ENCODE measurements at places on chromosomes 16 and 17. TPM values are rescaled to one million over a fixed set of nuclear protein-coding genes. Genes with fewer than 3 reads are reported as not detected.
A peak's percentile ranks its signal among the peaks of the same experiment; 100 is the strongest.

- no peak for DNase-seq
Measured at GRCh38 chr17:17772231-17772630, 64.6 kb downstream of the SREBF1 start.

DNA sequence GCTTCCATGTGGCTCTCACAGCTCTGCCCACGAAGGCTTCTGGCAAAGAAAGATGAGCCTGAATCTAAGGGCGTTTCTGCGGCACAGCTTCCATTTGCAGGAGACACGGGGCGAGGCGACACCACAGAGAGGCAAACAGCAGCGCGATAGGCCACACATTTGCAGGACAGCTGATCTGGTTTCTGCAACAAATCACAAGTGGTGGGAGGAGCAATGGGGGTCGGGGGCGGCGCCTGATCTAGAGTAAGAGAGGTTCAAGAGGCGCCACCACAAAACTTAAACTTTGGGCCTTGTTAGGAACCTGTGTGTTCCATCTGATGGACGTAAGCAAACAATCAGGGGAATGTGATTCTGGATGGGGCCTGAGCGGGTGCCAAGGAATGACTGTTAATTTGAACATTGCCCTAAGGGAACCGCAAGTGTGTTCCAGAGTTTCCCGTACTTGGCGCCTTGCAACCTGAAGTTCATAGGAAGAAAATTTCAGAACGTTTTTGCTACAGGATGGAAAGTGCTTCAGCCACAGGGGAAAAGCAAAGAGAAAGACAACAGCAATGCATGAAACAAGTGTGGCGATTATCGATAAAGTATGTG lies 18.9 kb upstream of the ENPP7 start:
- no peak for DNase-seq

DNA sequence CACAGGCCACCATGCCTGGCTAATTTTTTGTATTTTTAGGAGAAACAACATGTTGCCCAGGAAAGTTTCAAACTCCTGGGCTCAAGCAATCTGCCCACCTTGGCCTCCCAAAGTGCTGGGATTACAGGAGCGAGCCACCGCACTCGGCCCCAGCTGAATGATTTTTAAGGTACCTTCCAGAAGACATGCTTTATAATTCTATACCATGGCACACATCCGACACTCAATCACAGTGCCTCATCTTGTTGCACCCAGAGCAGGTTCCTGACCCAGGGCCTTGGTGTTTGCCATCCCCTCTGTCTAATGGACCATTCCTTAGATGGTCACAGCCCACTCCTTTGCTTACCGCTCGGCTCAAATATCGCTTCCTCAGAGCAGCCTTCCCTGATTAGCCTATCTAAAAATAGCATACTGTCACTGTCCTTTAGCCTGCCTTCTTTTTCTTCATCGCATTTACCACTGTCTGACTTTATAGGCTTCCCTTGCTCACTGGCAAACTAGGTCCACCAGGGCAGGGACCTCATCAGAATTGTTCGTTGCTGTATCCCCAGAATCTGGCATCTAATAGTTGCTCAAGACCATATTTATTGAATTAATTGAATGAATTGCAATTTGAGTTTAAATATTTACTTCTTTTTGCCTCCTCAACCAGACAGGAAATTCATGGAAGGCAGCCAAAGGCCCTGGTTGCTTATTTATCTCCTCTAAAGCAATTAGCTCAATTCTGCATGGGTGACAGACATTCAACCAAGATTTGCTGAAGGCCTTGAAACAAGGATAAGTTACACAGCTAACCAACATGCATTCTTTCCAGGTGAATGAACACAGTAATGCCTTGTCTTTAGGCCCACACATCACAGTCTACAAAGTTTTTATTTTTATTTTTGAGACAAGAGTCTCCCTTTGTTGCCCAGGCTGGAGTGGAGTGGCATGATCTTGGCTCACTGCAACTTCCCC lies 6.3 kb upstream of the TENT4B start:
- DNase-seq, result no peak

DNA sequence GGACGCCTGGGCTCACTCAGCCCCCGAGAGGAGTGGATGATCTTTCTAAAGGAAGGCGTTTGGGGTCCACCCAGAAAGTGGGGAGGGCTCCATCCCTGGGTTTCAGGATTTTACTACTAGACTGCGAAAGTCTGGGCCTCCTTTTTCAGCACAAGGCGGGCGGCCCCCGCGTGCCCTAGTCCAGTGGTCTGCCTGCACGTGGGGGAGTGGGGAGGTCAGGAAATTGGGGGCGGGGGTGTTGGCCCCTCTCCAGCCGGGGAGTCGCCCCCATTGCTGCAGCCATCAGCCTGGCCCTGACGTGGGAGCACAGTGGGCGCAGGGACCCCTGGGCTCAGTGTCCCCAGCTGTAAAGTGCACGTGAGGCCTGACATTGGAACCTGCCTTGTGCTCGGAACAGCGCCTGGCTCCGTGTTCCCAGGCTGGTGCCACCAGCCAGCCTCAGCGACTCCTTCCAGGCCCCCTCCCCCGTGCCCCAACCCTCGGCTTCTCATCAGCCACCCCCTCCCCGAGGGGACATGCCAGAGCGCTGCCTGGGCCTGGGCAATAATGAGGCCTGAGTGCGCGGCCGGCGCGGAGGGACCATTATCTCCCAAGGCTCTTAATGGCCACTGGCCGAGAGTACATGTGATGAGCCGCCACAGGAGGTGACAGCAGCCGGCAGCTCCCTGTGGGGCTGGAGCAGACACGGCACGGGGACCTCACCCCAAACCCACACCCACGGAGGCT lies 2.4 kb upstream of the C1QTNF8 start:
- DNase-seq, result no peak

DNA sequence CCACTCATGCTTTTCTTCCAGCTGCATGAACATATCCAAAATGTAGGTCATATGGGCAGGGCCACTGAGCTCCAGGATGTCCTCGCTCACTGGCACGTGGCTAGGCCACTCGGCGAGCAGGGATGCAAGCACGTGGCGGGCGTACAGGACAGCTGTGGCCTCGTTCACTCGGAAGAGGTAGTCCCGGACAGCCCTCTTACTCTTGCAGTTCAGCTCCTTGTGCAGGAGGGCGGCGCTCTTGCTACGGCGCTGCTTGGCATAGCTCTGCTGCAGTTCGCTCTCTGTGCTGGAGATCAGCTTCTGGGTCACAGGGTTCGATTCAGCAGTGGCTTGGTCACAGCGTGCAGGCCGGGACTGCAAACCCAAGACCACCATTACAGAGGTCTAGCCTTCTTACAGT lies 53.1 kb upstream of the ATP2A3 start:
- DNase-seq, result no peak

DNA sequence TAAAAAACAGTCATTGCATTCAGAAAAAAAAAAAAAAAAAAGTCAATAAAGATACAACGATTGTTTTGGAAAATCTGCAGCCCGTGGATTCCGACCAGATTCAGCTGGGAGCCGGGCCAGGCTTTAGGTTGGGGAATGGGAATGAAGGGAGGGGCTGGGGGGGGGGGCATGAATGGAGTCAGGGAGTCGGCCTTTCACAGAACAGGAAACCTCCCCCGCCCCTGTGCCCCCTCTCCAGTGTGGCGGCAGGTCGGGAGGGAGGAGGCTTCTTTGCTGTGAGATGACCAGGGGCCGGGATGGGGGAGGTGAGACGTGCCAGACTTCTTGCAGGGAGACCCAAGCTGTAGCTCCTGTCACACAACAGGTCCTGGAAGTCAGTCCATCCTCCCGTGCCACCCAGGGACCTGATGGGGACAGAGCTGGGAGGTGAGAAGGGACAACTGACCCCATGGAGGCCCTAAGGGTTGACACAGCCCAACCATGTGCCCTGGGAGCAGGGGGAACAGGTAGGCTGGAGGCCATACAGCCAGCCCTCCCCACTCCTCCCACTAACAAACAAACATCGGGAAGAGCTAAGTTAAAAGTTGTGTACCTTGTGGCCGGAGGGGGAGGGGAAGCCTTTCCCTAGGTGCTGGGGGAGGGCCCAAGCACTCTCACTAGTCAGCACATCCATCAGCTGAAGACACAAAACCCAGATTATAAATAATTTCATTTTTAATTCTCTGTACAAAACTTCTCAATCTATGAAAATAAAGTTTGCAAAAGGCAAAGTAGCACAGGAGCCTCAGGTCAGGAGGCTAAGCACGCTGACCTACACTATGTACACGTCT lies 25.2 kb downstream of the SREBF1 start:
- peak; percentile 76 for DNase-seq

DNA sequence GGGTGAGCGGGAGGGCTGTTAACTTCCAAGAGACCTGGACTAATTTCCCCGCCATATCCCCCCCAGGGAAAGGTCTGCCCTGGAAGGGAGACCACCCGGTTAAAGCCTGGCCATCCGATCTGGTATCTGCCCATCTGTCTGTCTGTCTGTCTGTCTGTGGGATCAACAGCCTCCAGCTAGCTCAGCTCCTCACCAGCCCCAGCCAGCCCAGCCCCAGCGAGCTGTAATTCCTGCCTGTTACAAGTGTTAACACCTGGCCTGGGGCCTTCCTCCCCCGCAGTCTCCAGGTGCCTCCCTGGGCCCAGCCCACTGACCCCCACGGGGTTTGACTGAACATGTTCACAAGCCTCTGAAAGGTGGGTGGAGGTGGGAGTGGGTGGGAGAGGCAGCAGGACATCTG lies 4.0 kb downstream of the WNT3 start:
- no peak for DNase-seq

DNA sequence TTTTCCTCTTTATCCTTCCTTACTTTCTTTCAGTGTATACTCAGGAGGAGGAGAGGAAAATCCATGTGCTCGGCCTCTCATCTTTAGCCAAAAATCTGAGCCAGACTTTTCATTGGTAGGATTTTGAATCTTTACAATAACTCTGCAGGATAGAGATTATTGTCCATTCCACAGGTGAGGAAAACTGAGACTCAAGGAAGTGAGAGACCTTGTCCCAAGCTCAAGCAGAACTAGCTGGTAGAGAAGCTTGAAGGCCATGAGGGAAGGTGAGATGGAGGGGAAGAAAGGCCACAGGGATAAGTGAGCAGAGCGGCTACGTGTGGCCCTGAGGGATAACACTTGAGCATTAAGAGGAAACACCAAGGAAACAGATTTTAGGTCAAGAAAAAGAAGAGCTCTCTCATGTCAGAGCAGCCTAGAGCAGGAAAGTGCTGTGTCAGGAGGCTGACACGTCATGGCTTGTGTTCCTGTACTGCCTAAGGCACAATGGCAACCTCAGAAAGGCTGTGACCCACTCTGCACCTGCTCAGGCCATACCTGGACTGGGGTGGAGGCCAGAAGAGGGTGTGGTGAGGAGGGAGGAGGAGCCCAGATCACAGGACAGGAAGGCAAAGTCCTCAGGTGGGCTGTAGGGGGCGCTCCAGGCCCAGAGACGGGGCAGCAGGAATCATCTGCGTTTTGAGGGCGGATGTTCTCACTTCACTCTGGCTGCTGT lies 11.9 kb downstream of the MT4 start:
- DNase-seq, result peak; percentile 50

DNA sequence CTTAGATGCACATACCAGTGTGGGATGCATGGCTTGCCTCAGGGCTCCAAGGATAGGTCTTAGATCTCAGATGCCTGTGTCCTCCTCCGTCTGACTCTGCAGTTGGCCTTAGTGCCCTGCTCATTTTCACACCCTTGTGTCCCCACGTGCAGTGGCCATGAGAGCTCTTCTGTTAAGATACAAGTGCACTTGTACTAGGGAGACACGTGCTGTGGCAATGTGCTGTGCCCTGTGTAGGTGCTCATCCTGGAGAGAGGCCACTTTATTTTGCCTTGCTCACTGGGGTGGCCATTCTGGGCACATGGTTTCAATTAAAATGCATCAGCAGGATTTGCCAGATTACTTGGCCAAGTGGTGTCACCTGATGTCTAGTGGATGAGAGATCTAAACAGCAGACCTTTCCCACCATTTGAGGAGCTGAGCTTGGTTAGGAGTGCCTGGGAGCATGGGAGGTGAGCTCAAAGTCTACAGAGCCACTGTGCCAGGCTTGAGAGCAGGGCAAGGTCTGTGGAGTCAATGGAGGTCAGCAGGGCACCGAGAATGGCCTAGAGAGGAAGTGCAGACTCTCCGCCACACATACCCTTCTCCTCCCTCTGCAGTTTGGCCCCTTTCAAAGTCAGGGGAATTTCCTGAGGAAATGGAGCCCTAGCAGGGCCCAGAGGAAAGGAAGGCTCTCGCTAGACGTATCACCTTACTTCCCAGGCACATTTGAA lies 25.2 kb upstream of the SMPD3 start:
- DNase-seq, result peak; percentile 50

The DPEP2 gene
- polyA plus RNA-seq, result 3.1 TPM

Measured in left lung (tissue), 14 donors.